ENCODE measurements at places on chromosomes 1 and 21.

GRCh38 chr1:168138134-168138533, 1.4 kb upstream of the GPR161 start:
- no peak for DNase-seq

- DNase-seq = no peak
These were observed 24.1 kb downstream of the FAM163A start for GRCh38 chr1:179767177-179767581.

GRCh38 chr1:62013264-62013663, 181.4 kb upstream of the L1TD1 start:
- no peak for DNase-seq

- DNase-seq = no peak
These were observed 88.5 kb downstream of the TTLL7 start for GRCh38 chr1:83910461-83910860.

DNA sequence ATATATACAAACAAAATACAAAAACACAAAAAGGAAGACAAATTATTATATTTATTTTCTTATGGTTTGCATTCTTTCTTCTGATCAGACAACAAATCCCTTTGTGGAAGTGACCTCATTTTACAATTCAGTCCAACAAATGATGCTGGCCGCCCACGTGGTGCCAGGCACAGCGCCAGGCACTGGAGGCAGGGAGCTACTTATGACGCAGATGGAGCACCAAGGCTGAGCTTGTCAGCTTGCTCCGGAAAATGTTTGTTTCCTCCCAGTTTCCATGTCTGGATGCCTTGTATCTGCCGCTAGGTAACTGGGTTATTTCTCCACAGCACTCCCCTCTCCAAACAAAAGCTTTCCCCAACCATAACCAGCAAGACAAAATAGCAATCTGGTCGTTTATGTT, 30.7 kb upstream of the CD34 start:
- DNase-seq = no peak

GRCh38 chr21:33026878-33027400, 1.2 kb downstream of the OLIG2 start:
- no peak for DNase-seq

DNA sequence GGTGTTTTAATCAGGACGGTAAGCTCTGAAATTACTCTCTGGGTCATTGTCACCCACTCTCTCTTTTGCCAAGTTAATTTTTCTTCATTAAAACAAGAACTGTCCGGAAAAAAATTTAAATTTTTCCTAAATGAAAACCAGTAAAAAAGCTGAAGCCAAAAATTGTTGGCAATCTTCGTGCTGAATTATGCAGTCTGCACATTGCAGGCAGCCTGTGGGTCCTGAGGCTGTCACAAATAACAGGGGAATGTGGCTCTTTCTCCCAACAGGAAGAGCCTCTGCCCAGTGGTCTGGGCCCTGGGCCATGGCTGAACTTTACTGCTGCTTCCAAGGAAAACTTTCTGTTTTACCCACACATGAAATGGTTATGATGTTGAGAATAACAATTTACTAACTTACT, 153.9 kb upstream of the SPAG17 start:
- DNase-seq = no peak

GRCh38 chr1:32241001-32241763, 5.8 kb upstream of the FAM167B start:
- no peak for DNase-seq

DNA sequence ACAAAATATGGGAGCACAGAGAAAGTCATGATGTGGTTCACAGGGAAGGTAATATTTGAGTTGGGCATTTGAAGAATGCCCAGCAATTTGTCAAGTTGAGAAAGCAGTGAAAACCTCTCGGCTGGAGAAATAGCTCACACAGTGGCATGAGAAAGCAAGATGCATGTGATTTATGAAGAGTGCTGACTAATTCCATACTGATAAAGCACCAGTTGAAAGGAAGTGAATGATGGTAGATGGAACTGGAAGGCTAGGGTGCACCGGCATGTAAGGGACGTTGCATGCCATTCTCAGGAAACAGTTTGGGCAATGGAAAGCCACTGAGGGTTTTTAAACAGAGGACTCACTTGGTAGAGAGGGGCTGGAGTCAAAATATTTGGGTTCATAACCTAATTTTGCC, 53.5 kb upstream of the MTF2 start:
- no peak for DNase-seq

DNA sequence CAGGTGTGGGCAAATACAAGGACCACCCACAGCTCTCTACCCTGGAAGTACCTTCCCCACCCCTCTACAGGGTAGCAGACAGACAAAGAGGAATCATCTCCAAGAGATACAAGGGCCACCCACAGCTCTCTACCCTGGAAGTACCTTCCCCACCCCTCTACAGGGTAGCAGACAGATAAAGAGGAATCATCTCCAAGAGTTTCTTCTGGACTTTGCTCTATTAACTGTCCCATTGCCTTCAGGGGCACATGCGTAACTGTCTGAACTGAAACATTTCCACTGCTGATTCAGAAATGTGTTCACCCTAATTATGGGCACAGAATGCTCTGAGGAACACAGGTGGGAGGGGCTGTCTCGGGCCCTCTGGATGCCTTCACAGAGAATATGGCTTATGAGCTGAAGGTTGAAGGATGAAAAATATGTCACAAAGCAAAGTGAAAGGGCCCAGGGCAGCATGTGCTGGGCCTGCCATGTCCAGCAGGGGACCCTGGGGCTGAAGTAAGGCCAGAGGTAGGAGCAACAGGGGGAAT, 43.9 kb downstream of the ZNF281 start:
- DNase-seq = no peak

DNA sequence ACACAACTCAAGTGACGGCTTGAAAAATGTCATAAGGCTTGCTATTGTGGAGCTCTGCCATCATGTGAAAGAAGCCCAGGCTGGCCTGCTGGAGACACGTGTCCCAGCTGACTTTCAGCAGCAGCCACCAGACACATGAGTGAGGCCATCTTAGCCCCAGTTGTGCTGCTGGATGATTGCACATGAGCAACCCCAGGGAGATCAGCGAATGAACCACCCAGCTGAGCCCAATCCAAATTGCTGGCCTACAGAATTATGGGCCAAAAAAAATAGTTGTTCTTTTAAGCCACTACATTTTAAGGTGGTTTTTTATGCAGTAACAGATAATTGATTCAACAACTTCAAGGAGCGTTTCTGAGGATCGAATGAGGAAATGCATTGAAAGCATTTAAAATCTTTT, 17.5 kb upstream of the CDA start:
- no peak for DNase-seq

DNA sequence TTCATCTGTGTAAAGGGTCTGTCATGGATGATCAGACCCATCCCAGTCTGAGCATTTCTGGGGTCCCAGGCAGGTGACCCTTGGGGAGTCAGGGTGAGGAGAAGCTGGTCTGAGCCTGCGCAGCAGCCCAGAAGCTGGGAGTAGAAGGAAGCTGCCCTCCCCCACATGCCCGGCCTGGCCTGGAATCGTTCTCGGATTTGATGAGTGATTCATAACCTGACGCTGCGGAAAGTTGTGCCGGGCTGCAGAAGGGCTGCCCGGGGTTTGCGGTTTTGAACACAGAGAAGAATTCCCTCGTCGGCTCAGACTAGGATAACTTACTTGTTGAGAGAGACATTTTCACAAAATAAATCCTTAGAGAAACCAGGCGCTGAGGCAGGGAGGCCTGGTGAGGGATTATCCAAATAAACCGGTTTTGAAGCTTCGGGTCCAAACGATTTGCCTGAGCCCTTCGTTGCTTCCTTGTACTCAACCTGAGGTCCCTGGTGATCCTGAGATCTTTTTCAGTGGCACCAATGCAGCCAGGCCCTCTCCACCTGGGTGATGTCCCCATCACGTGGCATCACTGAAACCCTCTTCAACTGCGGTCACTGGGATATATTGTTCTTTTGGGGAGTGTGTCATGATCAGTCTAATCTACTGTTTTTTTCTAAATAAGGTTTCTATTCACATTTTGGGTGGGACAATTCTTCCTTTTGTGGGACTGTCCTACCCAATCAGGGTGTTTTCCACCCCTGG, 29.2 kb downstream of the EPHB2 start:
- DNase-seq = no peak

DNA sequence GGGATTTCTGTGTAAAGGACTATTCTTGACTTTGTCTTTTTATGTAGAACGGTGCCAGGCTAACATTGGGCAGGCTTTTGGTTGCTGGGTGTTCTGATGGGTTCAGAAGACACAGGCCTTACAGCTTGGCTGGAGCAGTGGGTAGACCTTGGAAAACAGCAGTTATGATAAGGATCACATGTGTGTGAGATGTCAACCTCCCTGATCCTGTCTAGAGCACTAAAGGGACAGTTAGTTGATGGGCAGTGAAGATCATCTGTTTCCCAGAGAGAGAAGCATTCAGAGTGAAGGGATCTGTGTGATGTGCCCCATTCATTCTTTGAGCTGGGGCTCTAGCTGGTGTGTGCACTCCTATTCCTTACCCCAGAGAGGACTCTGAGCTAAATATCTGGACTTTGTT, 88.0 kb downstream of the NOS1AP start:
- no peak for DNase-seq

GRCh38 chr1:212317916-212318315, 32.7 kb downstream of the PPP2R5A start:
- no peak for DNase-seq

DNA sequence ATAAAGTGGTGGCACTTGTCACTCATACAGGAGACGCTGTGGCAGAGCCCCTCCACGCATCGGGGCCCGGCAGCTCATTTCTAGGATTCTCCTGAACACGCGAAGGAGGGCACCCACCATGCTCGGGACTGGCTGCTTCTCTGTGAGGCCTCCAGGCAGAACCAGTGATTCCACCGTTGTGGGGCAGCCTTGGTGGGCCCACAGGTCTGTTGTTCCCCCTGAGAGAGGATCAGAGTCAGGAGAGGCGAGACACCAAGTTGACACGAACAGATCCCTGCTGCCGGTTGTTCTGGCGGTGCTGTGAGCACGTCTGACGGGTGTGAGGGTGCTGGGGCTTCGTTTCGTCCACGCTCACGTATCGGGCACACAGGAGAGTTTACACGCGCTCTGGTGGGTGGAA, 26.6 kb downstream of the PRKCZ start:
- no peak for DNase-seq

DNA sequence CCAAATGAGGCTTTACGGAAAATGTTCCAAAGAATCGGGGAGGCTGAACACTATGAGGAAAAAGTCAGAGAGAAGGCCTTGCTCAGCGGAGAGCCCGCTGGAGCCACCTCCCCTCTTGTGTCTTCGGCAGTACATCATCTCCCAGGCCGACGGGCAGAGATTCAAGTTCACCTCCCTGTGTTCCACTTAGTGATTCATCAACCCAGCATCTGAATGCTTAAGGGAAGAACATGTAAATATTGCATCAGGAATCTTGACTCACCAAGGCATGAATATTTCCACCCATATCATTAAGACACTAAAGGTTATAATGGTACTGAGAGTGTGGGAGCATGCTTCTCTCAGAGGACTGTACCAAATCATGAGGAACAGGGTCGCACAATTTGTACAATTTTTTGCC, 172.5 kb downstream of the ST6GALNAC5 start:
- DNase-seq = no peak

DNA sequence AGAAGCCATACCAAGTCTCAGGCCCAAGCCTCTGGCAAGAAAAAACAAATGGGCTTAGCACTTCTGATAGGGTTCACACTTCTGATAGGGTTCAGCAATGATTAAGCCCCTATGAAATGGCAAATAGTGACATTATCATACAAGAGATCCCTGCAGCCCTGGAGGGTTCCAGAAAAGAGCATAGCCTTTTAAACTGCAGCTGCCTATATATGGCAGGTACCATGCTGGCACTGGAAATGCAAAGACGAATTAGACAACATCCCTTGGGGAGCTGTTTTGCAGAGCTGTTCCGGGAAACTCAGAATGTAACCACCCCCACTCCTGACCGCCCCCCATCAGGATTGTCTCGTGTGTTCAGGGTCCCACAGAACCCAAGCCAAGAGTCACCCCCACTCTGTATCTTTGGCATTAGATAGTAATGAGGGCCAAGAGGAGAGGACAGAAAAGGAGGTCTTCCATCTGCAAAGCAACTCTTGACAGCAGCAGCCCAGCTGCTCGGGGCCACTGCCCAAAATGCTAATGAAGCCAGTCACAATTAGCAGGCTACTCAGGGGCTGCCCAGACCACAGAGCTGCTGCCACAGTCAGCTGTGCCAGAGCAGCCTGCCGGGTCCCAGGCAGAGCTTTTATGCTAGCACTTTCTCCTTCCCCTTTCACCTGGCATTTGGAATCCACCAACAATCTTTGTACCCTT, 50.9 kb downstream of the ITPKB start:
- DNase-seq = no peak

DNA sequence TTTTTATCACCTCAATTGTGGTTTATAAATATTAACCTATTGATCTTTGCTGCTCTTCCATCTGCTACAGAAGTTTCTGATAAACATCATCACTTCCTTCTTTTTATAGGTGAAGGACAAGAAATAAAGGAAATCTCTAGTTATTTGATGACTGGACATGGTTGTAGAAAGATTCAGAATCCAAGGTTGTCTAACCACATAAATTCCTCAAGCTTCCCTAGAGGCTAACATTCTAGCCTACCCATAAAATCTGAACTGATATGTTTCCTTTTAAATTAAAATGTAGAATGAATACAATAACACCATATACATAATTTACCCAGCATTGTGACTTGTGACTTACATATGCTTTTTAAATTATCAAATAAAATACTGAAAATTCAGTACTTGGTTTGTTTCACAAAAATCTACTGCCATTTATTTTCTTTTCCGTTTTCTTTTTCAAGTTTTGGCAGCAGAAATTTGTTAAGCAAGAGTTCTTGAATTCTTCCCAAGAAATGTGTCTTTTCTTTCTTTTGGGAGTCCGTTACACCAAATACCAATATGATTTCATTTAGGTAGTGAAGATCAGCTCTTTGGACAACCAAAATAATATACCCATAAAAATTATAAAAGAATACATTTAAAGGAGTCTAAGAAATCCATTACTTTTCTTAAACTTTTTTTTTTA, 513.2 kb upstream of the ADGRL2 start:
- no peak for DNase-seq

DNA sequence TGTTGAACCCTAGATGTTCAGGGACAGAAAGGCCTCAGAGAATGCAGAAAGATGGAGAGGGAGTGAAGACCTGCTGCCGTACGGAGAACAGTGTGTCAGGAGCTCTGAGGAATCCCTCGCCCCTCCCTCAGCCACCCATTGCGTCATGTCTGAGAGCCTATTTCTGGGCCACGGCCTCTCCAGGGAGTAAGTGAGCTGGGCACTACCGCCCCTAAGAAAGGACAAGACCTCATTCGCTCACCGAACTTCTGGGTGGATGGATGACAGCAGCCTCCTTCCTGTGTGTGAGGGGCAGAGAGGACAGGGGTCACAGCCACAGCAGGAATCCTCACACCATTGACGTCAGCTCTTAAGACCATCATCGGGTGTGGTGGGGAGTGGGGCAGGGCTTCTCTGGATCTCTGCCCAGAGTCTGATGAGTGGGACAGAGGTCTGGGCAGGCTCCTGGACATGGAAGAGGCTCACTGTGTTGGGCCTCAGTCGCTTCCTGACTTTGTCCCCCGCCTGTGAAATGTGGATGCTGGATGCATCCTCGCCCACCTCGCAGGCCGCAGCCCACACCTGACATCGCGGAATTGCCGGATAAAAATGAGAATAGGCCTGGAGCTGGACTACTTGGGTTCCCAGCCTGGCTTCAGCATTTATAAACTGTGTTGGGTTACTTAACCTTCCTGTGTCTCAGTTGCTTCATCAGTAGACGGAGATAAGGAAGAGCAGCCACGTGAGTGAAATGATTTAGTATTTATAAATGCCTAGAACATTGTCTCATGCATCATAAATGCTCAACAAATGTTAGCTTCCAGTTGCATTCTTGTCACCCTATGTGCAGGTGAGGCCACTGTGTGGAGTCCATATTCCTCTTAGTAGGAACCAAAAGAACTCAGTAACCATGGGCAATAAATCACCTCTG, 238.6 kb downstream of the TRABD2B start:
- DNase-seq = no peak
